ENCODE measurements at places on chromosomes 4 and X.

DNA sequence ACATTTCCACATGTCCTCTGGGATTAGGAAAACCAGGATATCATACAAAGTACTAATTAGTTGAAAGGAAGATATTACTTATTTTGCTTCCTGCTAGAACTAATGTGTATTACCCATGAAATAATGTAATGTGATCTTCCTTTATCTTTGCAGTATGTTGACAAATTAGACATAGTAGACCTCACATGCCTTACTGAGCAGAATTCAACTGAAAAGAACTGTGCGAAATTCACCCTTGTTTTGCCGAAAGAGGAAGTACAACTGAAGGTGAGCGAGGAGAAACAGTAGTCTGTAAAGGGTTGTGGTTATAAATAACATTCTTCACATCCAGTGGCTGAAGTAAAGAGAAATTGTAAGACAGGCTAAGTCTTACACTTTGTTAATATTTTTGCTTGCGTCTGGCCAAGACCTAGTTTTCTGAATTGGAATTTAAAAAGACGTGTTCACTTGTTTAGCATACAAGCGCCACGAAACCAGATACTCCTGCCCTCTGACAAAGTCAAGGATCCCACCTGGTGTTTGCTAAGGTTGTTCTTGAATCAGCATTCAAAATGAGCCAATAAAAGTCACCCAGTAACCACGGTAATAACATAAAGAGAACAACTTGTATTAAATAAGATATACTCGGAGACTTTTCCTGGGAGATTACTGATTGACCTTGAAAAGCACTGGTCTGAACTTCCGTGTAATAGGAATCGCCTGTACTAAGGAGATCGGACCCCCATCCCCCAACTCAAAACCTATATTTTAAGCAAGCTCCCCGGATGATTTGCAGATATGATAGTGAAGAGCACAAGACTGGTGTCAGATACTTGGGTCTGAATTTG, 16.9 kb downstream of the STAP1 start:
- no peak for DNase-seq

- DNase-seq = no peak
Observed at GRCh38 chrX:129836827-129837226, 6.9 kb downstream of the ZDHHC9 start.

DNA sequence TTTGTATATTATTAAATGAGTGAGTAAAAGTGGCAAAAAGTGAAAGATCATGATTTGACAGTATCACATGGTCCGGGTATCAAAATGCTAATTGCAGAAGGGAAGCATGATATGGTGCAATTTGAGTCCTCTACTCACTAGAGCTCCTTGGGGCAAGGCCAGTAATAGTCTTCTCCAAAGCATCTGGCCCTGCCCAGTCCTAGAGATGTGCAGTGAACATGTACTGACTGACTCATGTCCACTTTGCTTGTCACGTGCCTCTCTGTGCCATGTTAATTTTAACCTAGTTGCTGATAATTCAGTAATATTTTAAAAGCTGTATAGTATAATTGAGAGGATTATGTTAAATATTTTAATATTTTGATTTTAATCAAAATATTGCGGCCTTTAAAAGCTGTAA, 54.6 kb upstream of the TENM3 start:
- DNase-seq = no peak

- DNase-seq = no peak
Observed at GRCh38 chr4:188387179-188387791, 248.0 kb downstream of the TRIML1 start.

Measured in HT-29 (cell line).